Pancreas (tissue), 10 donors: ENCODE measurements at places on chromosomes 7 and 10. TPM values are rescaled to one million over a fixed set of nuclear protein-coding genes. Genes with fewer than 3 reads are reported as not detected.

GATA3 gene
- total RNA-seq = 0.31 TPM

PRTFDC1 gene
- total RNA-seq = 4.0 TPM

PNLIP gene
- 39,320 TPM for total RNA-seq

GRCh38 chr10:76558996-76559891 is 1078.4 kb downstream of the KCNMA1 start:
- DNase-seq = no peak

SFTPA1 gene
- not detected for total RNA-seq

DNA sequence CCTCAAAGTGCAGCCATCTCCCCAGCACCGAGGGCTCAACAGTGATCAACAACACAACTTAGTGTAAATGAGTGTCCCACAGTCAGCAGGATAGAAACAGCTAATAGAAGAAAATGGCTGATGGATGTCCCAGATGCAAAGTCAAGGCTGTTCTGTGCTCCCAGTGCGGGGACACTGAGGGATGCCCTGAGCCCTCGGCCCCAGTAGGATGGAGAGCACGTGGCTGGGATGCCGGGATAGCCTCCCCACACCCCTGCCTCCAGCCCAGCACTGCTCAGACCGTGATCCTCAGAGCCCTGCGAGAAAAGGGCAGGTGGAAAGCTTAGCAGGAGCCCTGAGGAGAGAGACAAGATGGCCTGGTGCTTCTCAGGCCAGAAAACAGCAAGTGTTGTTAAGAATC is 243.9 kb upstream of the TCERG1L start:
- no peak for DNase-seq

- no peak for DNase-seq
Measured at GRCh38 chr10:31146491-31147209, 115.0 kb upstream of the ZNF438 start.

GRCh38 chr10:93080350-93081046 is 6.8 kb downstream of the CYP26A1 start:
- peak; percentile 42 for DNase-seq

GPNMB gene
- total RNA-seq = 3.6 TPM

- DNase-seq = peak; percentile 59
Measured at GRCh38 chr7:2928613-2929311, 84.7 kb upstream of the GNA12 start.
